Breast epithelium (tissue), 4 donors: ENCODE measurements at places on chromosomes 5 and 9.

DNA sequence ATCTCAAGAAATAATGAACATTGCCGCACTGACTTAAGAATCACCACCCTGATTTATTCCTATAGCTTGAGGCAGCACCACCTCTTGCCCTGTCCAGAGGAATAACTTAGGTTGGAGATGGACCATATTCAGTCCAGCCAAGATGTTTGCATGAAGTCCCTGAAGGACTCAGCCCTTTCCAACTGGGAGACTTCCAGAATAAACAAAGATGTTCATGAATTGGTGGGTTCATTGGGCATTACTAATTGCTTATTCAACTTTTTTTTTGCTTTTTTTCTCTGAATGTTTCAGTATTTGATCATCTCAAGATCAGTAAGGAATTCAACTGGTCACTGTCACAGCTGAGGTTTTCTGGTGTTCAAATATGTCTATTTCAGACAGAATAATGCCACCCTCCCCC, 470.6 kb downstream of the CCDC171 start:
- no peaks in the 10 kb centered on the region for H3K36me3 ChIP-seq
- DNase-seq: no peak
- H3K27me3 ChIP-seq: no peaks in the 10 kb centered on the region
- no peak overlapping the region for H3K4me3 ChIP-seq

GRCh38 chr5:114419067-114419388, 57.2 kb downstream of the KCNN2 start:
- no peak for DNase-seq
- H3K27ac ChIP-seq: no peak overlapping the region
- H3K4me1 ChIP-seq: no peaks in the 10 kb centered on the region
- no peaks in the 10 kb centered on the region for H3K36me3 ChIP-seq
- H3K27me3 ChIP-seq: no peaks in the 10 kb centered on the region

- no peak for DNase-seq
- no peaks in the 10 kb centered on the region for H3K27me3 ChIP-seq
- no peak overlapping the region for H3K4me3 ChIP-seq
- no peaks in the 10 kb centered on the region for H3K4me1 ChIP-seq
Observed at GRCh38 chr5:53469946-53470687, 10.3 kb upstream of the FST start.

- no peak for DNase-seq
- H3K36me3 ChIP-seq: no peaks in the 10 kb centered on the region
- no peaks in the 10 kb centered on the region for H3K4me1 ChIP-seq
- H3K4me3 ChIP-seq: no peak overlapping the region
- no peak overlapping the region for H3K27ac ChIP-seq
Observed at GRCh38 chr5:368183-369084, 46.9 kb downstream of the AHRR start.
